Right lobe of liver (tissue), 6 donors: ENCODE measurements at places on chromosomes 2 and 18. TPM values are rescaled to one million over a fixed set of nuclear protein-coding genes. Genes with fewer than 3 reads are reported as not detected.

- H3K36me3 ChIP-seq, result no peaks in the 10 kb centered on the region
- no peaks in the 10 kb centered on the region for H3K4me1 ChIP-seq
- DNase-seq, result no peak
- H3K4me3 ChIP-seq, result no peak overlapping the region
- H3K27ac ChIP-seq, result no peak overlapping the region
- peaks cover 18% of the 10 kb centered on the region for H3K27me3 ChIP-seq
Observed at GRCh38 chr2:60569680-60570111, 16.2 kb upstream of the BCL11A start.

DNA sequence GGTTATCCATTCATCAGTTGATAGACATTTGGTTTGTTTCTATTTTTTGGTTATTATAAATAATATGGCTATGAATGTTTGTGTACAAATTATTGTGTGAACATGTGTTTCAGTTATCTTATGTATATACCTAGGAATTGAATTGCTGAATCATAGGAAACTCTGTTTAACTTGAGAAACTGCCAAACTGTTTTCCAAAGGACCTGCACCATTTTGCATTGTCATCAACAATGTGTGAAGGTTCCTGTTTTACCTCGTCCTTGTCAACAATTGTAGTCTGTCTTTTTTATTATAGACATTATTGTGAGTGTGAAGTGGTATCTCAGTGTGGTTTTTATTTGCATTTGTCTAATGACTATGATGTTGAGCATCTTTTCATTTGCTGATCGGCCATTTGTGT, 17.1 kb downstream of the PDK1 start:
- H3K4me3 ChIP-seq, result no peak overlapping the region
- no peak for DNase-seq
- no peaks in the 10 kb centered on the region for H3K27me3 ChIP-seq
- no peak overlapping the region for H3K27ac ChIP-seq
- no peaks in the 10 kb centered on the region for H3K36me3 ChIP-seq
- H3K4me1 ChIP-seq, result no peaks in the 10 kb centered on the region

DNA sequence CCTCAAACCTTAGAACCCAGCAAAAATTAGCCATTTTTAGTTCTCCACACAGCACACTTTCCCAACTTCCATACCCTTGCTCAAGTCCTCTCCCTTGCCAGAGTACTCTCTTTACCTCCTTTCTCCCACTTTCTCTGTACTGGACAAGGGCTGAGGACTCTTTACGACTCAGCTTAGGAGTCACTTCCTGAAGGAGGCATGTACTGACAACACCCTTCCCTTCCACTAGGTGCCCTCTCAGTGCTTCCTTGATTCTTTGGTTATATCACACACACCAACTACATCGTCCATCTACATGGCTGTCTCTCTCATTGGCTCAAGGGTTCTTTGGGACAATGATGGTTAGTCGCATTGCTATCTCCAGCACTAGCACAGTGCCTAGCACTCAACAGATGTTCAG, 5.2 kb upstream of the C18orf63 start:
- H3K27me3 ChIP-seq, result no peaks in the 10 kb centered on the region
- no peaks in the 10 kb centered on the region for H3K4me1 ChIP-seq
- H3K36me3 ChIP-seq, result no peaks in the 10 kb centered on the region
- H3K4me3 ChIP-seq, result no peak overlapping the region
- DNase-seq, result no peak

DNA sequence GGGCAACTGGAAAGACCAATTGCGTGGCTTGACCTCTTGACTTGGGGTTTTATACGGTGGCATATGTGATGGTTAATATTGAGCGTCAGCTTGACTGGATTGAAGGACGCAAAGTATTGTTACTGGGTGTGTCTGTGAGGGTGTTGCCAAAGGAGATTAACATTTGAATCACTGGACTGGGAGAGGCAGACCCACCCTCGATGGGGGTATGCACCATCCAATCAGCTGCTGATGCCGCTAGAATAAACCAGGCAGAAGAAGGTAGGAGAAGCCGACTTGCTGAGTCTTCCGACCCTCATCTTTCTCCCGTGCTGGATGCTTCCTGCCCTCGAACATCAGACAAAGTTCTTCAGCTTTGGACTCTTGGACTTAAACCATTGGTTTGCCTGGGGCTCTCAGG, 34.2 kb upstream of the YPEL5 start:
- H3K4me1 ChIP-seq, result no peaks in the 10 kb centered on the region
- DNase-seq, result no peak
- no peaks in the 10 kb centered on the region for H3K36me3 ChIP-seq
- no peaks in the 10 kb centered on the region for H3K27me3 ChIP-seq
- H3K4me3 ChIP-seq, result no peak overlapping the region

GRCh38 chr2:12389344-12390045, 327.2 kb upstream of the TRIB2 start:
- H3K4me1 ChIP-seq, result no peaks in the 10 kb centered on the region
- no peak overlapping the region for H3K4me3 ChIP-seq

DNA sequence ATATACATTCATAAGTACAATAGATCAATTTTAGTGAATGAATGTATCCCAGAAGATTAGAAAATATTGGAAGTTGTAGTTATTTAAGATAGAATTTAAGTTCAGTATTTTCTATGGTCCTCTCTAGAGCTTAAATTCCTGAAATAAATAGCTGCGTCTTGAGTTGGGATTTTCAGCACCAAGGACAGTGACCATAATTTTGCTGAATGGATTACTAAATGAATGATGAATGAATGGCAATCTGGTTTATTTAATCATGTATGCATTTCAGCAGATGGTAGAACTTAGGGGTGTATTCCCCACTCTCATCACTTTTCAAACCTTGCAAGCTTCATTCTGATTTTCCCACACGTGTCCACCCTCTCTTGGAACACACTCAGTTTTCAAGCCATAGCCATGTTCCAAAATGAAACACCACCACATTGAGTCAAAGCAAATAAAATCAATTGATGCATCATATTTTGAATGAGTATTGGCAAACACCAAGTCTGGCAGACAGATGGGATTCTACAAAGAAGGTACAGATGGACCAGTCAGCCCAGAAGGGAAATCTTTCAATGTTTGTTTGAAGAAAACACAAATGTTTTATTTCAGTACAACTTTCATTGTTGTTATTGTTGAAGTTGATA, 362.2 kb upstream of the NXPH2 start:
- no peak overlapping the region for H3K27ac ChIP-seq
- no peak for DNase-seq
- no peak overlapping the region for H3K4me3 ChIP-seq
- H3K4me1 ChIP-seq, result no peaks in the 10 kb centered on the region

- no peaks in the 10 kb centered on the region for H3K36me3 ChIP-seq
- H3K4me3 ChIP-seq, result no peak overlapping the region
- H3K4me1 ChIP-seq, result no peaks in the 10 kb centered on the region
- H3K27me3 ChIP-seq, result no peaks in the 10 kb centered on the region
- no peak overlapping the region for H3K27ac ChIP-seq
Observed at GRCh38 chr2:23518481-23519333, 133.7 kb downstream of the KLHL29 start.

- H3K36me3 ChIP-seq, result no peaks in the 10 kb centered on the region
- H3K4me3 ChIP-seq, result no peak overlapping the region
- no peak for DNase-seq
Observed at GRCh38 chr2:68118816-68119215, 38.9 kb upstream of the PNO1 start.

ADD2 gene
- under 0.01 TPM for total RNA-seq

RPL31 gene
- total RNA-seq, result 497 TPM

CFAP65 gene
- not detected for total RNA-seq

ALK gene
- total RNA-seq, result 0.04 TPM

TBR1 gene
- total RNA-seq, result not detected

FAM110C gene
- total RNA-seq, result 9.3 TPM

ABCB6 gene
- total RNA-seq, result 72.5 TPM

PROKR1 gene
- not detected for total RNA-seq

RUFY4 gene
- total RNA-seq, result not detected

VIT gene
- total RNA-seq, result not detected

APOB gene
- 2,860 TPM for total RNA-seq
